ENCODE measurements at places on chromosomes 5 and 9. TPM values are rescaled to one million over a fixed set of nuclear protein-coding genes. Genes with fewer than 3 reads are reported as not detected.

Gene FGF18
- 0.63 TPM for total RNA-seq

Gene TMC1
- total RNA-seq, result 0.77 TPM

Gene TMEM38B
- total RNA-seq, result 19.3 TPM

Gene PCSK1
- total RNA-seq, result 4.4 TPM

Gene CDH9
- total RNA-seq, result not detected

Gene SHOC1
- not detected for total RNA-seq

Gene PCDHB4
- 0.80 TPM for total RNA-seq

Gene PIP5K1B
- total RNA-seq, result 60.0 TPM

Gene PCDHGA8
- total RNA-seq, result 3.8 TPM

Gene CTNND2
- total RNA-seq, result 0.81 TPM

Gene TDRD7
- 31.1 TPM for total RNA-seq

Gene CLK4
- 21.8 TPM for total RNA-seq

Gene SOX30
- 0.22 TPM for total RNA-seq

Gene PCDHB5
- 0.41 TPM for total RNA-seq

Gene SLC25A48
- 2.2 TPM for total RNA-seq

Gene FAM169A
- 2.7 TPM for total RNA-seq

Gene LTC4S
- total RNA-seq, result 7.0 TPM

Gene ZNF483
- total RNA-seq, result 2.0 TPM

Gene CDC14B
- total RNA-seq, result 16.2 TPM

GRCh38 chr5:178740921-178741320 is 10.5 kb upstream of the ZNF354A start:
- DNase-seq, result no peak

- DNase-seq, result no peak
Observed at GRCh38 chr9:109453210-109453842, 44.8 kb downstream of the PTPN3 start.

GRCh38 chr9:33177086-33177485 is 9.9 kb upstream of the B4GALT1 start:
- DNase-seq, result no peak

GRCh38 chr9:32590898-32591297 is 17.9 kb upstream of the NDUFB6 start:
- no peak for DNase-seq

DNA sequence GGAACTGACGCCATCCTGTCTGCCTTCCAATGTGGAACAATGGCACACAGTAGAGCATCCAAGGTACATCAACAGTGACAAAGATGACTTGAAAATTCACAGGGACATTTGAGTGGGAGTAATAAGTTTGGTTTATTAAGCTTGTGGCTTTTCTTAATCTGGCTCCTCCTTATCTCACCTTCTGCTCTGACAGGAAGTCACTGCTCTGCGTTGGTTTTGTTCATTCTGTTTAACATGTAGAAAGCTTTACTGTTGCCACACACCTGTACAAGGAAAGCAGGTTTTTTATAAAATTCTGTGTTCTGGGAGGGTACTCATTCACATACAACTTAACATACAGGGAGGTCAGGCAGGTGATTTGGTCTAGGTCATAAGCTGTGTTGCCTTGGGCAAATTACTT is 1.6 kb upstream of the GZMK start:
- no peak for DNase-seq

GRCh38 chr5:158492841-158493242 is 606.9 kb downstream of the EBF1 start:
- DNase-seq, result no peak

DNA sequence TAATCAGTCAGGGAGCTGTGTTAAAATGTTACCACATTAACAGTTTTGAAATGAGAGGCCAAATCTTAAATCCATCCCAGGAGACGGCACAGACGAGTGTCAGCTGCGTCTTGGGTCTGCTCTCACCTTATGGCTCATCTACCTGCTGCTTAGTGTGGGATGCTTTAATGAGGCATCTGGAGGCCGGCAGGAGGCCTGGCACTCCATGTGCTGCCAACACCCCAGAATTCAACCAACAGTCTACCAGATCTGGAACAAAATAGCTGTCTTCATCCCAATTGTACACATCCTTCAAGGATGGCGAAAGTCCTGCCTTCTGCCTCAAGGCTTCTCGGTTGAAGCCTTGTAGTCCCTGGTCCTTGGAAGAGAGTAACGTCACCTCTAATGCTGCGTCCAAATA is 12.0 kb downstream of the PRKACG start:
- DNase-seq, result no peak

DNA sequence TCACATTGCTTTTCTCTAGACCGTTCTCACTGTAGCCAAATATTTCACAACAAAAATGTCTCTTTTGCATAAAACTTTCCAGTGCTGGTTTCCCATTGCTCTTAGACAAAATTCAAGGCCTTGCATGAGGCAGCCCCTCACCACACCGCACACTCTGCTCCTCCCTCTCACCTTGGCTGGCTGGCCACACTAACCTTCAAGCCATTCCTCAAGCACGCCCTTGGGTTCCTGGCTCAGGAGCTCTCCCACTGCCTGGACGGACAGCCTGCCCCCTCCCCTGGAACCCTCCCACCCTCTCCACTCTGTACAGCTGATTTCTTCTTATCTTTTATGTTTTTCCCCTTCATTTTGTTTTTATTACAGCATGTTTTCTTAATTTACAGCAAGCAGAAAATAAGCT is 83.2 kb downstream of the PDZD2 start:
- no peak for DNase-seq

DNA sequence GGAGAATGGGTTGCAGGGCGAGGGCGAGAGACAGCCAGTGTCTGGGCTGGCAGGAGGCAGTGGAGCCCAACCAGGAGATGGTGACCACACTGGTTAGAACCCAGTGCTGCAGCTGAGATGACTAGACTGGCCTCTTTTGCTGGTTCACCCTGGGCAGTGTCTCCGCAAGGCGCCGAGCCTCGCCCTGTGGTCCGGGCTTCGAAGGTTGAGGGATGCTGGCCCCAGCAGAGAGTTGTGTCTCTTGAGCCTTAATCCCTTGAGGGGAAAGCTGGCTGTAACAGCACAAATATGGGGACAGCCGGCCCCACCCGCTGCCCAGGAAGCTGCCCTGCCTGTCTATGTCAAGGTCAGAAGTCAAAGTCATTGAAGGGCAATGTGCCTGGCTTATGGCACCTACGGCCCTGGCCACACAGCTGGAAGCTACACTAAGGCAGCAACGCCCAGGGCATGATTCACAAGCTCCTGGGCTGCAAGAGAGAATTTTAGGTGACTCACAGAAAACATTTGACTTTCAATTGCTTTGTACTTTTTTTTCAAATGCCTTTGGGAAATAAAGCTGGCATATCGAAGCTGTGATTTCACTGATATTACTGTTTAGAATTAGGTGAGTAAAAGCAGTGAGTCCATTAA is 33.3 kb downstream of the NKX2-5 start:
- no peak for DNase-seq

GRCh38 chr9:106927916-106928315 is 65.0 kb downstream of the ZNF462 start:
- no peak for DNase-seq

DNA sequence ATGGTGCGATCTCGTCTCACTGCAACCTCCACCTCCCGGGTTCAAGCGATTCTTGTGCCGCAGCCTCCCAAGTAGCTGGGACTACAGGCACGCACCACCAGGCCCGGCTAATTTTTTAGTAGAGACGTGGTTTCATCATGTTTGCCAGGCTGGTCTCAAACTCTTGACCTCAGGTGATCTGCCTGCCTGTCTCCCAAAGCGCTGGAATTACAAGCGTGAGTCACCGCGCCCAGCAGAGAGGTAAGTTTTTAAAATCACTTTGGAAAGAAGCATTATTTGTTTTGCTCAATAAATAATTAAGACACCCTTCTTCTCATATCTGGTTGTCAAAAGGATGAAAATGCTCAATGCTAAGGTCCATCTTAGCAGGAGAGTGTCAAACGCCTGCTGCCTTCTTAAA is 48.5 kb upstream of the STXBP1 start:
- no peak for DNase-seq

DNA sequence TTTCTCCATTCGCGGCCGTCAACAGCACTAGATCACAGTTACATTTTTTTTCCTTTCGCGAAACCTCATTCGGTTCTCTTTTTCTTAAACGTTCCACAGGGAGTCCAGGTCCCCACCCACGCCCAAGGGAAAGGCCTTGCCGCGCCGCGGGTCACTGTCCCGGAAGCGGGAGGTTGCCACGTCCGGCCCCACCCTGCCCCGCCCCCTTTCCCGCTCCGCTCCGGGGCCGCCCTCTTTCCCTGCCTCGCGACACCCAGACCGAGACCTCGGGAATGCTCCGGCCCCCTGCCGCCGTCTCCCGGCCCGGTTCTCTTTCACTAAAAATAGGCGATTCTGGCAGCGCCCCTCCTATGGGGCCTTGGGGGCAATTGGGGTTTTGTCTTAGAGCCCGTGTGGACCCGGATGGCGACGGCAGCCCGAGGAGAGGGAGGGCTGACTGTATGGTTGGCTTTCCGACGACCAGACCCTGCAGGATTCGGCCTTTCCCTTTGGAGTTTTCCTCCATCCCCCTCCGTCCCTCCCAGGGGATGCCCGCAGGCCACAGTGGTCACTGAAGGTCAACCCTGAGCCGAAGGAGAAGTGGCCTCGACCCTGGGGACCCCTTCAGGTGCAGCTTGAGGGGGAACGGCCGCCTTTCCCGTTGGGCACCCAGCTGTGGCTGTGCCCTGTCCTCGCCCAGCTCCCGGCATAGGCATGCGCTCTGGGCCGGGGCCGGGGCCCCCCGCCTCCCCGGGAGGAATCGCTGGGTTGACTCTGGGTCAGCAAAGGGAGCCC is 2.8 kb upstream of the RACK1 start:
- peak; percentile 94 for DNase-seq

GRCh38 chr5:9444346-9444745 is 101.5 kb downstream of the SEMA5A start:
- no peak for DNase-seq

- DNase-seq, result peak; percentile 38
Observed at GRCh38 chr5:59367791-59368394, 525.6 kb downstream of the PDE4D start.

- DNase-seq, result no peak
Observed at GRCh38 chr5:103962023-103962422, 399.4 kb upstream of the NUDT12 start.

DNA sequence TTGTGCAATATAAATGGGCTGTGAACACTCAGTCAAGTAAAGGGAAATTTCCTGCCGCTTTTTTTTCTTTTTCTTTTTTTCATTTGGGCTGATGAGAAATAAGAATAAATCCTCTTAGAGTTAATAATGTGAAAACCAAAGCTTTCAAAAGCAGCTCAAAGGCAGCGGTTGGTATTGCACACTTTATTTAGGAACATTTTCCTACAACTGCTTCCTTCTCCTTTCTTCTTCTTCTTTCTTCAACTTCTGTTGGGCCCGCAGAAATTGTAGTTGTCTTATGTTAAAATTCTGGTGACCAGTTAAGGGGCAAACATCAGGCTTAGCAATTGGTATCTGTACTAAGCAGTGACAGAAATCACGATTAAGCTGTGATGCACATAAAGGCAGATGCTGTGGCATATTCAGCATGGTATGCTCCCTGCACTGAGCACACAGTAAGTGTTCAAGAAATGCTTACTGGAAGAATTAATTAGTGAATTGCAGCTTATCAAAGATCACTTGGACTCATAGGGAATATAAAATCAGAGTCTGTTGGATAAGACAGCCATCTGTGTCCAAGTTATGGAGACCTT is 85.4 kb downstream of the ANKRD55 start:
- no peak for DNase-seq

DNA sequence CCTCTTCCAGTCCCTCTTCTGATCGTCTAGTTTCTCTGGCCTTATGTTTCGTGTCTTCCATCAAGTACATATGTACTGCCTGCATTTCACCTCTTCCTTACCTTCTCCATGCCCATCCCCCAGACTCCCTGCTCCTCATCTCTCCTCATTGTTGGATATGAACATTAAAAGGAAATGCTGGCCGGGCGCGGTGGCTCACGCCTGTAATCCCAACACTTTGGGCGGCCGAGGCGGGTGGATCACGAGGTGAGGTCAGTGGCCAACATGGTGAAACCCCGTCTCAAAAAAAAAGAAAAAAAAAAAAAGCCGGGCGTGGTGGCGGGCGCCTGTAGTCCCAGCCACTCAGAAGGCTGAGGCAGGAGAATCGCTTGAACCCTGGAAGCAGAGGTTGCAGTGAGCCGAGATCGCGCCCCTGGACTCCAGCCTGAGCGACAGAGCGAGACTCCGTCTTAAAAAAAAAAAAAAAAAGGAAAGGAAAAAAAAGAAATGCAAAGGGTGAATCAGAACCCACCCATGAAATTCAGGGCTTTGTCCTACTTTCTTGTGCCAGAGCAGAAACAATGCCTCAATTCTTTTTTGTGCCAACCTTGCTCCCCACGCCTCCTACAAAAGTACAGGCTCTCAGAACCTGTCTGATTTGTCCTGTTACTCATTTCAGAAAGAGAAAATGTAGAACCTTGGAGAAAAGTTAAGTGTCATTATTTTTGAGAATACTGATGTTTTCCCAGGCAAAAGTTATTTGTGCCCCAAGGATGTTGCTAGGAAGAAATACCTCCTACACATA is 1.5 kb upstream of the ZFR start:
- peak; percentile 64 for DNase-seq

DNA sequence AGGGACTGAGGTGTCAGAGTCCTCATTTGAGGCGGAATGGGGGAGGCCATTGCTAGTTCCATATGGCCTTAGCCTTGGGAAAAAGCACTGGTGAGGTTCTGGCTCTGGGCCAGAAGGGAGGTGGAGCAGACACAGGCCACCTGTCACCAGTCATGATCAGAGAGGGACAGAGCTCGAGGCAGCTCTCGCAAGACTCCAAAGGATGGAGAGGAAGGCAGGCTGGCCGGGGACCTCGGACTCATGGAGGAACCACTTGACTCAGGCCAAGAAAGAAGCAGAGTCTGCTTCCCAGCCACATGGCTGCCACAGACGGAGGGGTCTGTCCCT is 29.2 kb upstream of the NSMF start:
- DNase-seq, result peak; percentile 50

DNA sequence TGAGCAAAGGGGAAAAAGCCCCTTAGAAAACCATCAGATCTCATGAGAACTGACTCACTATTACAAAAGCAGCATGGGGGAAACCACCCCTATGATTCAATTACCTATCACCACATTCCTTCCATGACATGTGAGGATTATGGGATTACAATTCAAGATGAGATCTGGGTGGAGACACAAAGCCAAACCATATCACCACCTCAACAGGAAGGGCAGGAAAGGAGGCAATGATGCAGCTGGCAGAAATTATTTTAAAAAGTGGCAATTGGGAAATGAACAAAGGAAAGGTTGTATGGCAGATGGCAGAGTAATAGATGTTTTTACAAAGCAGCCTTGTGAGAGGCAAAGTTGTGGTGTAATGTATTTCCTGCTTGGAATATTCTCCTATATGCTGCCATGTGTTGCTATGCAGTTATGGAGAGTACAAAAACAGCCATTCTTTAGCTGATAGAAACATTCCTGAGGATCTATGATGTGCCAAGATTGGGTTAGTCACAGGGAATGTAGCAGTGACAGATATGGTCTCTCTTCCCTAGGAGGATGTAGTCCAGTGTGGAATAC is 138.8 kb downstream of the SMC2 start:
- DNase-seq, result no peak
